ENCODE measurements at places on chromosomes 12 and 14. TPM values are rescaled to one million over a fixed set of nuclear protein-coding genes. Genes with fewer than 3 reads are reported as not detected.

GRCh38 chr12:24820872-24821271 is 128.0 kb downstream of the BCAT1 start:
- no peak for DNase-seq
- no peaks in the 10 kb centered on the region for H3K4me1 ChIP-seq
- no peaks in the 10 kb centered on the region for H3K36me3 ChIP-seq
- H3K27ac ChIP-seq: no peak overlapping the region

GRCh38 chr14:99699085-99699760 is 15.1 kb downstream of the CYP46A1 start:
- H3K27me3 ChIP-seq: no peaks in the 10 kb centered on the region
- H3K4me1 ChIP-seq: no peaks in the 10 kb centered on the region
- no peak for DNase-seq
- H3K36me3 ChIP-seq: no peaks in the 10 kb centered on the region
- no peak overlapping the region for H3K4me3 ChIP-seq
- no peak overlapping the region for H3K27ac ChIP-seq

DNA sequence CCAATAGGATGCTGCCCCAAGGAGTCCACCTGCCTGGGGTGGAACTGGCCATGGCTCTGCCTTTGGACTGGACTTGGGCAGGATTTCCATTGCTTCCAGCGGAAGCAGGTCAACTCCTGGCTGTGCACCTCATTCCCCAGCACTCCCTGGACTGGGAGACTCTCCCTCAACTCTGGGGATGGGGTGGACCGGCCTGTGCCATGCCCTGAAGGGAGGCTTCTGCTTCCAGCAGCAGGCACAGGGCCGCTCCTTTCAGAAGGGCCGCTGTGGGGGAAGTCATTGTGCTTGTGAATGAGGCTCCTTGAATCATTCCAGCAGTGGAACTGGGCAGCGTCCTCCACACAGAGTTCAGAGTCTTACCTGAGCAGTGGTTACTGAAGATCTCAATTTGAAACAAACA is 23.0 kb downstream of the TCHP start:
- H3K27me3 ChIP-seq: no peaks in the 10 kb centered on the region
- H3K27ac ChIP-seq: no peak overlapping the region
- no peak for DNase-seq
- no peak overlapping the region for H3K4me3 ChIP-seq
- no peaks in the 10 kb centered on the region for H3K36me3 ChIP-seq

- no peak overlapping the region for H3K27ac ChIP-seq
- no peak overlapping the region for H3K4me3 ChIP-seq
- H3K36me3 ChIP-seq: no peaks in the 10 kb centered on the region
- no peaks in the 10 kb centered on the region for H3K27me3 ChIP-seq
- DNase-seq: no peak
Observed at GRCh38 chr12:101793401-101793800, 37.4 kb downstream of the GNPTAB start.

DNA sequence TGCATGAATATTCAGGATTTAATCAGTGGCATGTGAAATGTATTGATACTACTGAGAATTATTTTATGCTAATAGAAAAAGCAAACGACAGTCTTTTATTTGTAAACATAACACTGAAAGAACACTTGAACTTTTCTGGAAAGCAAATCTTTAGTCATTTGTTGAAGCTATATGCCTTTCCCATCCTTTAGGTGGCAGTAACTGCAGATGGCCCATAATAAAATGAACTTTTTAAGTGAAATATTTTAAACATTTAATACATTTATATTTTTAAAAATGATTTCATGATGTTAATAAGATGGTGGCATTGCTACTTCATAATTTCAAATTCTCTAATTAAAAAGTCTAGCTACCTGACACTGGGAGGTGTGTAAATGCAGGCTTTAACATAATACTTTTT is 13.9 kb upstream of the KRR1 start:
- H3K27me3 ChIP-seq: no peaks in the 10 kb centered on the region
- no peak overlapping the region for H3K4me3 ChIP-seq
- no peak for DNase-seq
- no peaks in the 10 kb centered on the region for H3K36me3 ChIP-seq

GRCh38 chr14:23610090-23610814 is 25.9 kb upstream of the DHRS2 start:
- no peak overlapping the region for H3K27ac ChIP-seq
- no peaks in the 10 kb centered on the region for H3K36me3 ChIP-seq
- H3K4me1 ChIP-seq: no peaks in the 10 kb centered on the region
- DNase-seq: no peak

- no peak for DNase-seq
- H3K27ac ChIP-seq: peak overlapping the region; percentile 44
- H3K27me3 ChIP-seq: no peaks in the 10 kb centered on the region
- H3K4me1 ChIP-seq: no peaks in the 10 kb centered on the region
Observed at GRCh38 chr12:32821293-32821692, 65.6 kb upstream of the YARS2 start.

DNA sequence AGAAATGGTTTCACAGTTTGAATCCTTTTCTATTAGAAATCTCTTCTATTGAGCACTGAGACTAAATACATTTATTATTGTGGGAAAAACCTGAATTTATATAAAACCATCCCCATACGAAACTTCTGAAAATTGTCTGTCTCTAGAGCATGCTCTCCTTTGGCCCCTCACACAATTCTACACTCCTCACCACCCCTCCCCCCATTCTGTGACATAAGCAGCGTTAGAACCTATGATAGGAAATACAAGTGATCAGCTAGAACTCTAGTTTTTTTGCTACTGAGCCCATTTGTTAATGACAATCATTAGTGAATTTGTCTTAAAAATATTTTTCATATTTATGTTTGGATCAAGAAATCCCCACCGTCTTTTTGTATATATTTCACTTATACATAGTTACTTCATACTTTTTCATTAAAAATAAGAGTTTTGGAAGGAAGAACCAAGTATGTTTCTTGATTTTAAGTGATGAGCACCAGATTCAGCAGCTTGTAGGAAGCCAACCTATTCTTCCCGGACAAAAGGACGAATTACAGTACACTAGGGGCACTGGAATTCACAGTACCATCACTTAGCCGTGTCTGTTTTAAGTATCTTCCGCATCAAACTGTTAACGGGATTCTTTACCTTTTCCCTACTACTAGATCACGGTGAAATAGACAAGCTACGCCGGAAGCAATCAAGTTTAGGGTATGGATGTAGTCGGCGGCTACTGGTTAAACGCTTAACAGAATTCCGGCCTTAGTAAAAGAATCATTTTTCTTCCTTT is 724 bp downstream of the GTSF1 start:
- H3K27me3 ChIP-seq: no peaks in the 10 kb centered on the region
- no peaks in the 10 kb centered on the region for H3K4me1 ChIP-seq
- no peak overlapping the region for H3K4me3 ChIP-seq
- DNase-seq: no peak

GRCh38 chr12:48868451-48868850 is 2.8 kb upstream of the RND1 start:
- H3K27ac ChIP-seq: peak overlapping the region; percentile 76
- no peak overlapping the region for H3K4me3 ChIP-seq
- H3K36me3 ChIP-seq: no peaks in the 10 kb centered on the region
- H3K27me3 ChIP-seq: no peaks in the 10 kb centered on the region
- peaks cover 17% of the 10 kb centered on the region for H3K4me1 ChIP-seq
- DNase-seq: no peak

- H3K36me3 ChIP-seq: no peaks in the 10 kb centered on the region
- peak overlapping the region; percentile 58 for H3K27ac ChIP-seq
- no peak for DNase-seq
- no peak overlapping the region for H3K4me3 ChIP-seq
Observed at GRCh38 chr14:95233702-95234241, 76.4 kb upstream of the DICER1 start.

- no peaks in the 10 kb centered on the region for H3K27me3 ChIP-seq
- H3K27ac ChIP-seq: peak overlapping the region; percentile 46
- no peaks in the 10 kb centered on the region for H3K36me3 ChIP-seq
- no peak overlapping the region for H3K4me3 ChIP-seq
- no peaks in the 10 kb centered on the region for H3K4me1 ChIP-seq
Observed at GRCh38 chr12:9872162-9872561, 3.0 kb upstream of the CLEC2B start.

- no peak overlapping the region for H3K4me3 ChIP-seq
- DNase-seq: no peak
- H3K27ac ChIP-seq: no peak overlapping the region
- no peaks in the 10 kb centered on the region for H3K4me1 ChIP-seq
- H3K27me3 ChIP-seq: no peaks in the 10 kb centered on the region
Observed at GRCh38 chr12:116295327-116296263, 18.1 kb upstream of the MED13L start.

DNA sequence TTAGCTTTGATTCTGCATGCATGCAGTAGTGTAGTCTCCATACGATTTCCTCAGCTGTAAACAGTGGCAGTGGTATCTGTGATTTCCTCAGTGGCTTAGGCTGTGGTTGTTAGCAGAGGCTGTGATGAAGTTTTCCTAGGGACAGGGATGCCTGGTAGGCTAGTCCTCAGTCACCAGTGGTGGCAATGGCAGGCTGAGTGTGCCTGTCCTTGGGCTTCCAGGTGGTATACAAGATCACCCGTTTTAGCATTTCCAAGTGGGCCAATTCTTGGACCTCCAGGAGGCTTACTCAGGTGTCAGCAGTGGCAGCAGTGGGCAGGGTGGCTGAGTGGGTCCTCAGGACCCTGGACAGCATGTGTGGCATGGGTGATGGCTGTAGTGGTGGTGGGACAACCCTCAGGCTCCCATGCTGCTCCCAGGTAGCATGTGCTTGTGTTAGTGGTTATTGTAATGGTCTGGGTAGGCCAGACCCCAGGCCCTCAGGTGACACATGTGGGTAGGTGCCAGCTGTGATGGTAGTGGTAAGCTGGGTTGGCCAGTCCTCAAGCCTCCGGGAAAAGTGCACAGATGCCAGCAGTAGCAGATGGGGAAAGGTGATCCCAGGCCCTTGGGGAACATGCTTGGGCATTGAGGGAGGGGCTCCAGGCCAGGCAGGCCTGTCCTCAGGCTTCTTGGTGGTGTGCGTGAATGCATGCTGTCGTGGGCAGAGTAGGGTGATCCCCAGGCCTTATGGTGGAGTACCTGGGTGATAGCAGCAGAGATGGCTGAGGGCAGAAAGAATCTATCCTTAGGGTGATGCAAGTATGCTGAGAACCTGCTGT is 146.5 kb downstream of the PAPOLA start:
- H3K4me1 ChIP-seq: no peaks in the 10 kb centered on the region
- H3K4me3 ChIP-seq: no peak overlapping the region
- no peak for DNase-seq
- H3K36me3 ChIP-seq: peaks cover 3% of the 10 kb centered on the region

- H3K36me3 ChIP-seq: no peaks in the 10 kb centered on the region
- no peak overlapping the region for H3K27ac ChIP-seq
- no peaks in the 10 kb centered on the region for H3K4me1 ChIP-seq
- H3K4me3 ChIP-seq: no peak overlapping the region
- DNase-seq: no peak
- no peaks in the 10 kb centered on the region for H3K27me3 ChIP-seq
Observed at GRCh38 chr12:27309293-27309994, 23.2 kb upstream of the BMAL2 start.

The PLXNC1 gene
- total RNA-seq: 21.4 TPM

The EFS gene
- total RNA-seq: 15.7 TPM

The FKBP3 gene
- 41.3 TPM for total RNA-seq

The TAS2R30 gene
- 8.6 TPM for total RNA-seq

The RALGAPA1 gene
- total RNA-seq: 136 TPM

Measured in breast epithelium (tissue), 4 donors.